ENCODE measurements at places on chromosomes 7 and 10.

DNA sequence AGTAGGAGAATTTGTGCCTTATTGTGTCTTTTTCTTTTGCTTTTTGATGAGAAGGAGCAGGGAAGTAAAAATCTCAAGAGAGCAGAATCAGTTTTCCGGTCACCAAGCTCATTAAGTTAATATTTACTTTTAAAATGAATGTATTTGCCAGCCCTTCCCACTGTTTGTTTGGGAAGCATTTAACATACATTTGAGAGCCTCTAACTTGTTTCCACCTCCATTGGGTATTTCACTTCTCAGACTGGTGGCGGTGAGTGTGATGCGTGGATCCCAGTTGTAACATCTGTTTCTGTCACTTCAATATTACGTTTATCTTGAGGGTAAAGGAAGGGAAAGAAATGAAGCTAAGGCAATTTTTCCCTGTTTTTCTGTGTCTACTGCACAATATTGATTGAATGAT is 22.8 kb downstream of the CDK14 start:
- no peak for DNase-seq

GRCh38 chr7:155356323-155357105 is 58.8 kb downstream of the INSIG1 start:
- DNase-seq: no peak

- no peak for DNase-seq
These were observed 83.1 kb downstream of the SRPK2 start for GRCh38 chr7:105305633-105306032.

- no peak for DNase-seq
These were observed 871 bp downstream of the POP7 start for GRCh38 chr7:100706672-100707311.

DNA sequence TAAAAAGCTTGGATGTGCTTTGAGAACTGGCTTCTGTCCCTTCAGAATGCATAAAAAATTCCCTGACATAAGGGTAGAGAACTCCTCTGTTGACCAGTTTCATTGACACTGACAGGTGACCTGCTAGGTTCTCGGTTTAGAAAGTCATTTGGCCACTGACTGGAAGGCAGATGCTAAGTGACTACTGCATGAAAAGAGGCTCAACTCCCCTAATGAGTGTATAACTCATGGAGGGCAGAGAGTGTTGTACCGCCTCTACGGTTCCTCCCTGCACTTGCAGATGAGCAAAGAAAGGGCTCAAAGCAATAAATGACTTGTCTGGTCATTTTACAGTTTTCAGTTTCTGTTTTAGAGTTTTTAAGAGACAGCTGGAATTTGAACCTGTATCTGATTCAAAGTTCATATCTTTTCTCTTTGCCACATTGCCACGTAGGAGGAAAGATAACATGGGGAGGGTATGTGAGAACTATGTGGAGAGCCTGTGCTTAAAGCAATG is 2.9 kb upstream of the FGL2 start:
- DNase-seq: no peak

DNA sequence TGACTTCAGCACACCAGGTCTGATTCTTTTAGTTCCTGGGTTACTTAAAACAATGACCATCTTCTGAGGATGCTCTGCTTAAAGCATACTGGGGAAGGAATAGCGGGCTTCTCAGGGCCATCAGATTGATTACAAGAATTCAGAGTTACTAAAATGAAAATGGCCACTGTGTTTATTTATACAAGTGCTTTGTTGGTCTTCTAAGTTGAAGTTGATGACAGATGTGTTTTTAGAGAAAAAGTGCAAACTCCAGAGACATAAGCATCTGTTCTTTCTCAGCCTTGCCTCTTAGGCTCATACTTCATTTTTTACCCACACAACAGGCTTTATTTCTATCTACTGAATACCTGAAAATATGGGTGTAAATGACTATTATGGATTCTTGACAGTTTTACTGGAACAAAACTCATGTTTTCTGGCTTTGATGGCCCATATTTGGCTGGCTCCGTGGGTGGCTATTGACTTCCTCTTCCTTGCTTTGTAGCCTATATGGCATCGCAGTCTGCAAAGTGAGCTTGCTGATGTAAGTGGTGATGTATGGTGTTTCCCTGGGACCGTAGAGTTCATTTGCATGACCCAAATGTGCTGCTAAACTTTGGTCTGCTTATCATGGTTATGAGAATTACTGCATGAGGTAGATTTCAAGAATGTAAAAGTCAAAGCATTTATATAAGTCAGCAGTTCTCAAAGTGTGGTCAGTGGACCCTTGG is 121.3 kb downstream of the BMPER start:
- DNase-seq: no peak

DNA sequence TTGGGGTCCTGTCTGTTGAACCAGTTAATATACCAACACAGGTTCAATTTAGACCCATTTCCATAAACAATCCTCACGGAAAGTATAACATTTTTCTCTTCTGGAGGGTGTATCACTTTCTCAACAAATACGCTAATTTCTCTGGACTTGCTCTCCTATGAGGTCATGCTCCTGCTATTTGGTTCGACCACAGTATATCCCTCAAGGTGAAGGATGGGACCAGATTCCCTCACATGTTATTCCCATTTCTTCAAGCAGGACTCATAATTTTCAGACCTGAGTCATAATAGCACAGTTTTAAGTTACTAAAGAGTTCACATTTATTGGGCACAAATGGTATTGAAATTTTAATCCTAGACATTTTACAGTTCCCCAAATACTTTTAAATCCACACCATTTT is 57.2 kb downstream of the ADAM12 start:
- DNase-seq: no peak

DNA sequence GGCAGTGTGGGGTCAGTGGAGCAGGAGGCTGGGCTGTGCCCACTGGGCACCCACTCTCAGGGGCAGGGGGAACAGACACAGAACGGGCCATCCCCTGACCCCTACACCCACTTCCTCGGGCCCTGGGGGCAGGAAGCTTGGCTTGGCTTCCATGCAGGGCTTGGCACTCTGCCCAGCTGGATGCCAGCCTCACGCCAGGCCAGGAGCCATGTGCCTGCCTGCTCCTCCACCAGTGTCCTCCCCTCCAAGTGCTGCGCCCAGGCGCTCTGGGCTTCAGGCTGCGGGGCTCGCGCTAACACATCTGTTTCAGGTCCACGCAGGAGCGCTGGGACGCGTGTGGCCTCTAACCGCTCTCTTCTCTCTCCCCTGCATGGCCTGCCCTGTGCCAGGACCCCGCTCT is 12.7 kb downstream of the LDB3 start:
- no peak for DNase-seq

- no peak for DNase-seq
These were observed 14.3 kb downstream of the STRA8 start for GRCh38 chr7:135247746-135248471.

GRCh38 chr10:52443419-52444388 is 129.6 kb downstream of the DKK1 start:
- no peak for DNase-seq

DNA sequence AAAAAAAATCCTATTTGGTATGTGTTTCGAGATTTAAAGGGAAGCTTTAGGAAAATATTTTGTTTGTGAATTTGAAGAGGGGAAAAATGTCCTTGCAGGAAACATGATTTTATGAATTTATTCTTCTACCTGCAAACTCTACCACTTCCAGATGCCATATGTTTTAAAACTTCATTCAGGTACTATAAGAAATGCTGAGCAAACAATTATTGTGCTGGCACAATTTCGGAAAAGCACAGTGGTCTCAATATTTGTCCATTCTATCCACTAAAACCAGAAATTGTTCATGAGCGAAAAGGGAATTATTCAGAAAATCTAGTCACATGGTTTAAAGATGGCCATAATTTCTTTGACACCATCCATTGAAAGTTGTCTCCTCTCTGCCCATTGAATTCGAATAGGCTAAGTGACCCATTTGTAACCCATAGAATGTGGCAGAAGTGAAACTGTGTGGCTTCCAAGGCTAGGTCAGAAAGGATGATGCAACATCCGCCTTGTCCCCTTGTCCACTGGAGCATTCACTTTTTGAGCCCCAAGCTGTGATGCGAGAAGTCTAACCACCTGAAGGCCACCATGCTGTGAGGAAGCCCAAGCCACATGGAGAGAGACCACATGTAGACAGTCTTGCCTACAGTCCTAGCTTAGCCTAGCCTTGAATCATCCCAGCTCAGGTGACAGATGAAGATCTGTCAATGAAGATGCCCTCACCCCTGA is 189.8 kb upstream of the PRKCQ start:
- DNase-seq: no peak

DNA sequence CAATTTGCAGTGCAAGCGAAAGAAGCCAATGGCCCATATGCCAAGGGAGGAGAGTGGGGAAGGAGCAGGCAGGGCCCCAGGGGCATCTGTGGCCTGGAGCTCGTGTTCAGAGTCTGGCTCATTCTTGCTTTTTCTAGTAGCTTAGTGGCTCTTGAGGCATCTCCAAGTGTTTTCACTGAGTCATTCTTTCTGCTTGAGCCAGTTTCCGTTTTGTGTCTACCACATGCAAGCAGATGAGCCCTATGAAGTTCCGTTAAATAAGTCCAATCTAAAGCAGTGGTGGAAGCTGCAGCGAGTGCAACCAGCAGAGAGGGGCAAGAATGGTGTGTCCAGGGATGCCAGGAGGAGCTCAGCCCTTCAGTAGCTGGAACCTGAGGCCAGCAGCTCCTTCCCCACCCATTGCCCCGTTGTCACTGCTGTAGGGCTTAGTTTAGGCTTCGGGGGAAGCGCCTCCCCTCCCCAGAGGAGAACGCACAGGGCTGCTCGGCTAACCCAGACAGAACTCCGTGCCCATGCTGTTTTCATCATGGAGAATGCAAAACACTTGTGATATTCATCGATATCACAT is 57.4 kb upstream of the EBF3 start:
- no peak for DNase-seq

- DNase-seq: peak; percentile 19
These were observed 14.2 kb upstream of the PDCD4 start for GRCh38 chr10:110857265-110858171.

DNA sequence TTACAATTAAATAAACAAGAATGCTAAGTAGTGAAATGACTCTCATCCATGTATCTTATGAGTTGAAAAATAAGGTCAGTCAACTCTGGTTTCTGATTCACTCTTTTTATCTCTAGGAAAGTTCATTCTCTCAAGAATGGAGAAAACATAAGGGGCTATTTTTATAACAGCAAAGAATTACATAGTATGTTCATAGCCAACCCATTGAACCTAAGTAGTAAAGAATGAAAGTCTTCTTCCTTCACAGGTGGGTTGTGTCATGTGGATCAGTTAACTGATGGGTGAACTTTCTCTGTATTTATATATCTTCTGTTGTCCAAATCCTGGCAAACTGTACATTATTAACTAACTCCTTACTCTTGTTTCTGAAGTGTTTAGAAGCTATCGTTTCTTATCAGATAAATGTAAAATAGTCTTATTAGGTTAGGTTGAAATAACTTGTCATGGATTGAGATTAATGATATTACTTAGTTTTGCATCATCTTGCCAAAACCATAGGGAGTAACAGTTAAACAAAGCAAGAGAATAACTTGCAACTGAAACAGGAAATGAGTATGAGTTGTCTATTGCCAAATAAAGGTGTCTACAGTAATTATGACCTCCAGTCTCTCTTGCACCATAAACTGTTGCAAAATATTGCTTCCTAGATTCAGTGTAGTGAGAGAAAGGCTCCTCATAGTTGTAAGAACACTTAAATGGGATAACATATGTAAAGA is 86.8 kb downstream of the ANKRD7 start:
- no peak for DNase-seq

- DNase-seq: no peak
These were observed 325.9 kb upstream of the SEMA3D start for GRCh38 chr7:85512790-85513189.

GRCh38 chr10:59508296-59508695 is 145.9 kb upstream of the FAM13C start:
- no peak for DNase-seq

- DNase-seq: no peak
These were observed 73.3 kb upstream of the AGK start for GRCh38 chr7:141477865-141478264.

DNA sequence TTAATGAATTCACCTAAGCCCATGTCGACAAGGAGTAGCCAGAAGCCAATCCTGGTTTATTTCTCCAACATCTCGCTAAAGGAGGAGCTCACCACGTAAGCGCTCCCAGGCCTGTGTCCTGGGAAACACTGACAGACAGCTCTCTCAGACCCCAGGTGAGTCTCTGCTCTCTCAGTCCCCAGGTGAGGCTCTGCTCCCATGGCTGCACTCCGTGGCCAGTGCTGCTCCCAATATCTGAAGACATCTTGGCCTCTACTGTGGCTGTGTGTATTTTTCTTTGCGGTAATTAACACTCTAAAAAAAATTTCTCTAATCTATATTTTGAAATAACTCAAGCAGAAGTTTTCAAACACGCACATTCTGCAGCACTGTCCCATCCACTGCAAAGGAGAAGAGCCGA is 564.5 kb downstream of the PTPRN2 start:
- no peak for DNase-seq

DNA sequence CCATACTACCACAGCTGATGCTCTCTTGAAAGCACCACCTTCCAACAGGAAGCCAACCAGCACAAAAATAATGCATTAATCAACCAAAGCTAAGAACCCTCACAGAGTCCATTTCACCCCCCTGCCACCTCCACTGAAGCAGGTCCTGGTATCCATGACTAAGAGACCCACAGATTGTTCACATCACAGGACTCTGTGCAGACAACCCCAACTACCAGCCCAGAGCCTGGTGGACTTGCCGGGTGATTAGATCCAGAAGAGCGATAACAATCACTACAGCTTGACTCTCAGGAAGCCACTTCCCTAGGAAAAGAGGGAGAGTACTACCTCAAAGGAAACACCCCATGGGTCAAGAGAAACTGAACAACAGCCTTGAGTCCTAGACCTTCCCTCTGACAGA is 528.1 kb downstream of the KIF20B start:
- no peak for DNase-seq

DNA sequence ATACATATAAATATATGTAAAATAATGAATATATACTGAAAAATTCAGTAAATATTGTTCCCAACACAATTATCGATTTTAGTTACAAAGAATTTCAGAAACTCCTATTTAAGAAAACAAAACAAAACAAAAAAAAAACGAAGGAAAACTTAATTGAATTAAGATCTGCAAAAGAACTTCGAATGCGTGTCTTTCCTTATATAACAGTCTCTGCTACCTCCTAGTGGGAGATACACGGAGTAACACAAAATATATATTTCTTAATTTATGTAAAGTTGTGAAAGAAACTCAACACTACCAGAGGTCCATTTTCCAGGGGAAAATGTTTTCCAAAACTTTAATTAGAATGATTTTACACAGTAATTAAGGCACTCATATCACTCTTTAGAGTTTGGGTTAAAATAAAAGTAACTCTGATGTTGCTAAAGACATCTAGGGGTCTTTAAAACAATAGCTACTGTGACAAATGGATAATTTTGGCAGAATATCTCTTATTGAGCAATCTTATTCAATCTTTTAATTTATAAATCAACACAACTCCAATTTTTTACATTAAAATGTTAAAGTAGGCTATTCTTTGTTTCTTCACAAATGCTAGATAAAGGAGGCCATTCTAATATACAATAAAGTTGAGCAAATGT is 41.6 kb downstream of the NEBL start:
- DNase-seq: no peak

DNA sequence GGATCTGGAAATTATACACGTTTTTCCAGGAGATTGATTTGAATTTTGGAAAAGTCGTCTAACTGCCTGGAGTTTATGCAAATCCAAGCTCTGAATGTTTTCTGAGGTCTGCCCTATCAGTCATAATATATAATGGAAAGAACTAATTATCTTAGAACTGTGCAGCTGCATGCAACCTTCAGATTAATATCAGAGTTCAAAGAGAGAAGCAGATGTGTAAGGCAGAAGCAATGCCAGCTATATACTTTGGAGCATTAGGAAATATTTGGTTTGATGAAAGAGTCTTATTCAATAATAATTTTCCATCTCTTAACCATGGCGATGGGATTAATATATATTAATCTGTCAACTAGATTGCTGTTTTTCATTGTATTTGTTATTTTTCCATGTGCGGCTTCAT is 500.9 kb downstream of the NEBL start:
- no peak for DNase-seq

Measured in nucleus accumbens (tissue), 56 donors.